ENCODE measurements at places on chromosomes 1 and 21.

DNA sequence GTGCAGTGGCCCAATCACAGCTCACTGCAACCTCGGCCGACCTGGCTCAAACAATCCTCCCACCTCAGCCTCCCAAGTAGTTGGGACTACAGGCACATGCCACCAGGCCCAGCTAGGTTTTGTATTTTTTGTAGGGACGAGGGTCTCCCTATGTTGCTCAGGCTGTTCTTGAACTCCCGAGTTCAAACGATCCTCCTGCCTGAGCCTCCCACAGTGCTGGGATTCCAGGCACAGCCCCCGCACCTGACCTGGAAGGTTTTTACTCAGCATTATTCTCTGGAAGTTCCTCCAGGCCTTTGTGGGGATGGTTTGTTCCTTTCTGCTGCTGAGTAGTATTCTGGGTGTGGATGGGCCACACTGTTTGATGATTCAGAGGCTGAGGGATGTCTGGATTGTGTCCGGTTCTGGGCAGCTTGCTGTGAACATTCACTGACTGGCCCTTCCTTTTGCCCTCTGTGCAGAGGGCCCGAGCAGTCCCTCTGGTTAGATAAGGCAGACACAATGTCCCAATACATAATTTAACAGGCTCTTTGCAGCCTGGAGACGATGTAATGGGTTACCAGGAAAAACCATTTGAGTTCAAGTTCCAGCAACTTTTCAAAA is 6.0 kb upstream of the TRAPPC10 start:
- DNase-seq, result peak; percentile 95

DNA sequence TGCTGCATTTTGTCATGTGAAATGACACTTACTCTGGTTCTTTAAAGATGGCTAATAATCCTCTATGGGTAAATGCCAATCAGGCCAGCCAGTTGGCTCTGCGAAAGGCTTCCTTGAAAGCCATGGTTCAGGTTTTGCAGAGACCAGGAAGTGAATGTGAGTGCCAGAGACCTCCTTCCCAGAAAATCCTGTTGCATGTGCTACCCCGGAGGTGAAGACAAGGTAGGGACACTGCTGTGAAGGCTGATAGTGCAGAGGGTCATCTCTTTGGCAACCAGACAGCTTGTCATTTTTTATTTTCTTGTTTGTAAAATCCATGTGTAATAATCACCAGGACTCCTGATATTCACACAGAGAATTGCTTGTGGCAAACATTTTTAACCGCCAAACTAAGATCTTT is 18.7 kb downstream of the LRRC8D start:
- no peak for DNase-seq

DNA sequence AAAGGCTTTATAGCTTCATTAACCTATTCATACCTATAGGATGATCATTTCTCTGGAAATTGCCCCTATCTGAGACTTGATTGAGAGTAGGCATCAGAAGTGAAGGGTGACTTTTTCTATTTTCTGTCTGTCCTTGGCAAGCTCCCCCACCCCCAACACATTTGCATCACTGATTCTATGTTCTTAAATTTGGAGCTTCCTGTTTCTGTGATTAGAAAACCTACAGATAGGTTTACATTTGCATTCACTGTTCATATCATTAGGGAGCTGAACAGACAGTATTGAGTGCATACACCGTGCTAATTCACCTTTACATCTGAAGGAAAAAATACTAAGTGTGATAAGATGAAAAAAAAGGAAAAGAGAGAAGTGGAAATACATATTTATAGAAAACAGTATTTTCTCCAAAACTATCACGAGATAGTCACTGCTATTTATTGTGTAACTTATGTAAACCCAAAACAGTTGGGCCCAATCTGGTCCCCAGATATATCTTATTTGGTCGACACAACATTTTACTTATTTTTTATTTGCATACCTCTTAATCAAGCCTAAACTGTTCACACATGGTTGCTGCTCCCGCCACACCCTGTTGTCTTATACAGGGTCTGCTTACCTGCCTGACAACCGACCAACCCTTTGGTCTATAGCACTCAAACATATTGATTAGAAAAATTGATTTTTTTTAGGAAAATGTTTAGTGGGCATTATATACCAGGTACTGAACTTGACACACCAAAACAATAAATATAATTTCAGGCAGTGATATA is 218.8 kb downstream of the NTNG1 start:
- DNase-seq, result no peak

GRCh38 chr1:12129624-12130023 is 37.2 kb upstream of the TNFRSF1B start:
- no peak for DNase-seq

DNA sequence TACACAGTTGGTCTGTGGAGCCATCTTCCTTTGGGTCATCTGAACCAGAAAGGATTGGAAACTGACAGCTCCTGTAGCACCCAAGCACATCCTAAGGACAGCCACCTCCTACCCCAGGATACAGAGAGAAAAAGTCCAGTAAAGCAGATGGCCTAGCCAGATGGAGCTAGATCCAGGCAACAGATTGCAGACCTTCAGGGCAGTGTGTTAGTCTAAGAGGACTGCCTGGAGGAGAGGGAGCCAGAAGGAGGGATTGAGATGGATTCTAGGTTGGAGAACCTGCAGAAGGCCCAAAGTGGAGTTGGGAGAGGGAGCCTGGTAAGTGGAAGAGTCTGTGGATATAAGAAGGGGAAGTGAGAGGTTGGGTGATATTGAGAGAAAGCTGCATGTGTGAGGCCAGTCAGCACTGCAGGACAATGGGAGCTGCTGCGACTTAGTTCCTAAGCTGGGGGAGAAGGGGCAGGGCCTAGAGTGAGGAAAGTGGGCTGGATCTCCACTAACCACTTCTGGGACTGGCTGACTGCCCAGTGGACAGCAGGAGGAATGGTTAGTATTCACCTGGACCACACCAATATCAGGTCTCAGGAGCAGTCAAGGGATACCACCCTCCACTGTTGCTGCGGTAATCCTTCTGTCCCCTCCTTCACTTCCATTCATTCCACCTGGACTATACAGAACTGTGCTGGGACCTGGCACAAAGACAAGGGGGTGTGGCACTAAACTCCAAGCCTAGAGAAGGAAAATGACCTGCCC is 13.4 kb downstream of the BCAN start:
- no peak for DNase-seq

- no peak for DNase-seq
Measured at GRCh38 chr1:198598796-198599321, 40.0 kb upstream of the PTPRC start.

GRCh38 chr1:36238433-36238832 is 14.2 kb downstream of the THRAP3 start:
- no peak for DNase-seq

DNA sequence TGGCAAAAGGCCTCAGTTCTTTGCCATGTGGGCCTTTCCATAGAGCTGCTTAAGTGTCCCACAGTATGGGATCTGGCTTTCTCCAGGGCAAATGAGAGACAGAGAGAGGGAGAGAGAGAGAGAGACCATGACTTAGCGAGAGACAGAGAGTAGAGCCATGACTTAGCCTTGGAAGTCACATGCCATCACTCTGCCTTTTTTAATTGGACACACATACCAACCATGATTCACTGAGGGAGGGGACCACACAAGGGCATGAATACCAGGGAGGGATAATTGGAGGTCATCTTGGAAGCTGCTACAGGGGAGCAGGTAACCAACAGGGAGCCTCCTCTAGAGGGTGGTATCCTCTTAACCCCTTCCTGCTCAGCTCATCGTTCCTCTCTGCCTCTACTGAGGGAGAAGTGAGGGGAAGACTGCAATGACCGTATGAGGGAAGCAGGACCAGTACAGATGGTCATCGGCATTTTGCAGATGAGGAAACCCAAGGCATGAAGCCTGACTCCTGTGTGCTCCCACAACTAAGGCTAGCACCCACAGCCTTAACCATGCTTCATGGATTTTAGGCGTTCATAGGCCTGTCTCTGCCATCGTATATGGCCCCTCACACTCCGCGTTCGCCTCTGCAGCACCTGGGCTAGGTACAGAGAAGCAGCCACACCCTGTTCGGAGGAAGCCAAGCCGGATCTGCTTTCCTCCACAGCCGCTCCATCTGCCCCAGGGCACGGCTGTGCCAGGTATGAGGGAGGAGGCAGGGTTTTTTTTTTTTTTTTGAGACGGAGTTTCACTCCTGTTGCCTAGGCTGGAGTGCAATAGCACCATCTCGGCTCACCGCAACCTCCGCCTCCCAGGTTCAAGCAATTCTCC is 38.6 kb downstream of the MEF2D start:
- DNase-seq, result peak; percentile 22

Measured in AG08395 (cell line).